Common myeloid progenitor, CD34-positive (primary cell): ENCODE measurements at places on chromosomes 5 and 9.
A peak's percentile ranks its signal among the peaks of the same experiment; 100 is the strongest.

GRCh38 chr9:137391411-137391754, 31.6 kb downstream of the EXD3 start:
- no peak for DNase-seq

DNA sequence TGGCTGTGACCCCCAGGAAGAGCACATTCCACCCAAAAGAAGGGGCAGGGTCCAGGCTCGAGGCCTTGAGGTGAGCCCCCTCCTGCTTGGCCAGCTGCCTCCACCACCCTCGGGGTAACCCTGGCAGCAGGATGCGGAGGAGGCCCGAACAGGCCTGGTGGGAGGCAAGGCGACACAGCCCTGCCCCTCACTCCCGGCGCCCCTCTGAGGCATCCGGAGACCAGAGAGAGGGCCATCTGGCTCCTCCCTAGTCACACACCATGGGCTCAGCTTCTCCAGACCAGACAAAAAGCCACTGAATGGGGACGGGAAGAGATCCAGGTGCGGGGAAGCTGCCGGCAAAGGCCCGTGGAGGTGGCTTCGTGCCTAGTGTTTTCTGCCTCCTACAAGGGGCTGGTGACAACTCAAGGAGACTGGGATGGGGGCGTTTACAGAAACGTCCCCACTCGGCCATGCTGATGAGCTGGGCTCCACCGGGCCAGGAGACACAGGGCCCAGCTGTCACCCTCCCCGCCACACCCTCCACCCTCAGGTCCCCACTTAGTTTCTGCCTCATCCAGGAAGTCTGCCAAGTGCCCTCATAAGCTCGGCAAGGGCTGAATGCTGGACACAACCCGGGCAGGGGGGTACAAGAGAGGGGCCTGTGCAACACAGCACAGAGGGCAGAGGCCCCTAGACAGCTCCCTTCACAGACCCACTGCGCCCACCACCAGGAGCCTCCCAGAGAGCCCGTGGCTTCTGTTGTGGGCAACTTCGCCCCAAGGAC, 41.9 kb downstream of the NACC2 start:
- no peak for DNase-seq

DNA sequence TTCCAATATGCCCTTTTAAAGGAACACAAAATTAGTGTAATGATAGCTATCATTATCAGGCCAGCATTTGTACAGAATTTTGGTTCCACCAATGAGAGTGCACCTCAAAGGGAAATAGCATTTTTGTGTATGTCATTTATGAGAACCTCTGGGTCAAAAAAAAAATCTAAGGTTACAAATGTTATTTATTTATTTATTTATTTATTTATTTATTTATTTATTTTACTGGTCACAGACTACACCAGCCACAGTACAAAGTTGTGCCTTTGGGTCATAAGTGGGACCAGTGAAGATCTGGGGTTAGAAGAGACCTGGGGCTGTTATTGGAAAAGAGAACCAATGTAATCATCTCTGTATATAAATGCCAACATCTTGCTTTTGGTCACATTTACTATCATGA, 523.9 kb downstream of the CETN3 start:
- DNase-seq, result no peak

- no peak for DNase-seq
These were observed 83.3 kb downstream of the STK32A start for GRCh38 chr5:147317978-147318684.

GRCh38 chr5:148963664-148964063, 99.2 kb downstream of the SH3TC2 start:
- DNase-seq, result peak; percentile 59

GRCh38 chr5:446883-447263, 3.9 kb downstream of the EXOC3 start:
- DNase-seq, result peak; percentile 72

- no peak for DNase-seq
These were observed 2.4 kb downstream of the WDR5 start for GRCh38 chr9:134138292-134138691.

DNA sequence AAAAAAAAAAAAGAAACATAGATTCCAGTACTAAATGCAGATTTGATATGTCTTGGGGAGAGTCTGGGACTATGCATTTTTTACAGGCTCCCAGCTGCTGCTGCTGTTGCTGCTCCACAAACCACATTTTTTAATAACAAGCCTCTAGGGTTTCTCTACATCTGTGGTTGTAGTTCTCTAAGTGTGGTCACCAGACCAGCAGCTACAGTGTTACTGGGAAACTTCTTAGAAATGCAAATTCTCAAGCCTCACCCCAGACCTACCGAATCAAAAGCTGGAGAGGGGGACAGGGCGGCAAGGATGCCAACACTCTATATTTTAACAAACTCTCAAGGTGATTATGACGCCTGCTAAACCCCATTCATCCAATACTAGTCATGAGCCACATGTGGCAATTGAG, 293.4 kb upstream of the PTGER4 start:
- DNase-seq, result peak; percentile 83

- no peak for DNase-seq
These were observed 14.0 kb upstream of the TCF7 start for GRCh38 chr5:134100283-134101091.

DNA sequence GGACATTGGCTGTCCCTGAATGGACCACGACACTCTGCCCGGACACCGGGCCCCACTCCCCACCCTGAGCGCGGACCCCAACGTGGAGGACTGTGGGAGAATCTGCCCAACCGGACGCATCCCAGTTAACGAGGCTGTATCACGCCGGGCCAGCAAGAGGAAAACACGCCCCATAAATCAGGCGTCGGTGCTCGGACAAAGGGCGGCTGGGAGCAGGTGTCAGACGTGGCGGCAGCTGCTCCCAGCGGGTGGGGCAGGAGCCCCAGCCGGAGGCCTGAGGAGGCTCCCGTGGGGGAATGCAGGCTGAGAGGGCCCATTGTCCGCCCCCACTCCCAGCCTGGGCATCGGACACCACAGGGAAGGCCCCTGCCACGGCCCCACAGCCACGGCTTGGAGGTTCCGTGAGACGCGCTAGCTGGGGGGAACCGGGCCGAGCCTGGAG, 19.2 kb downstream of the NOTCH1 start:
- DNase-seq, result no peak

- no peak for DNase-seq
These were observed 8.0 kb downstream of the MTAP start for GRCh38 chr9:21810388-21810787.

DNA sequence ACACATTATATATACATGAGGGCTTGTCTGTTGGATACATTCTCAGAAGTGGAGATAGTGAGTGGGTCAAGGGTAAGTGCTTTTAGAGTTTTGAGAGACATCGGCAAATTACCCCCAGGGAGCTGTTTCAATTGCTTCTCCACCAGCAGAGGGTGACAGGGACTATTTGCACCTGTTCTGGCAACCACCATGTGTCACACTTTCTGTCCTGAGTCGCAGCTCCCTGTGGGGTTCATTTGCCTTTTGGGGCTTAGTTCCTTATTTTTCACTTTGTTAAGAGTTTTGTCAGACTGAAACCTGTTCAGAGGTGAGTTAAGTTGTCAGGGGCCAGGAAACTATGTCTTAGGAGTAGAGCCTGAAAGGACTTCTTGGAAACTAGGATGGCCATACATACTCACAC, 20.1 kb upstream of the SLC36A1 start:
- no peak for DNase-seq
